ENCODE measurements at places on chromosomes 16 and 17.
A peak's percentile ranks its signal among the peaks of the same experiment; 100 is the strongest.

DNA sequence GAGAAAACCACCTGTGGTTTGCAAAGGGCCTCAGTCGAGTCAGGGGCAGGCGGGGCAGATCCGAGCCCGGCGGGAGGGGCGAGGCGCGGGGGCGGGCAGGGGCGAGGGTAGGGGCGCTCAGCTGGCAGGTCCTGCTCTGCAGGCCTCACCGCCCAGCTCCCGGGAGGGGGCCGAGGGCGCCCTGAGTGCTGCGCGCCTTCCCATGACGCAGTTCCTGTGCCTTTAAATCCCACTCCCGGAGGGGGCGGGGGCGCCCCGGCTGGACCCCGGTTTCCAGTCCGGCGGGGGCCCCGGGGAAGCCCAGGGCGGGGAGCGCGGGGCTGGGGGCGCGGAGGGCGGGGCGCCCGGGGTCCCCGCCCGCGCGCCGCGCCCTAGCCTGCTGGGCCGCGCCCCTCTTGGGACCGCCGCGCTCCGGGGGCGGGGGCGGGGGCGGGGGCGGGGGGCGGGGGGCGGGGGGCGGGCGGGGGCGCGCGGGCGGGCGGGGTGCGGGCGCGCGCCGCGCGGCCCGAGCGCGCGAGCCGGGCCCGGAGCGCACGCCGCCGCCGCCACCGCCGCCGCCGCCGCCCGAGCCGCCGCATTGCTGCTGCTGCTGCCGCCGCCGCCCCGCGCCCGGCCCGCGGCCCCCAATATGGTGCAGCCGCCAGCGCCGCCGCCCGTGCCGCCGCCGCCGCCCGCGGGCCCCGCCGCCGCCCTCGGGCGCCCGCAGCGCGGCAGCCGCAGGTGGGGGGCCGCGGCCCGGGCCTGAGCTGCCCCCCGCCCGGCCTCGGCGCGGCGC is at the start of gene JPH3:
Gene JPH3, plus strand, starts transcription at position 508 of the 775 bp plus-strand sequence. CDS start 639 bp downstream, outside the sequence.
- no peak for DNase-seq

DNA sequence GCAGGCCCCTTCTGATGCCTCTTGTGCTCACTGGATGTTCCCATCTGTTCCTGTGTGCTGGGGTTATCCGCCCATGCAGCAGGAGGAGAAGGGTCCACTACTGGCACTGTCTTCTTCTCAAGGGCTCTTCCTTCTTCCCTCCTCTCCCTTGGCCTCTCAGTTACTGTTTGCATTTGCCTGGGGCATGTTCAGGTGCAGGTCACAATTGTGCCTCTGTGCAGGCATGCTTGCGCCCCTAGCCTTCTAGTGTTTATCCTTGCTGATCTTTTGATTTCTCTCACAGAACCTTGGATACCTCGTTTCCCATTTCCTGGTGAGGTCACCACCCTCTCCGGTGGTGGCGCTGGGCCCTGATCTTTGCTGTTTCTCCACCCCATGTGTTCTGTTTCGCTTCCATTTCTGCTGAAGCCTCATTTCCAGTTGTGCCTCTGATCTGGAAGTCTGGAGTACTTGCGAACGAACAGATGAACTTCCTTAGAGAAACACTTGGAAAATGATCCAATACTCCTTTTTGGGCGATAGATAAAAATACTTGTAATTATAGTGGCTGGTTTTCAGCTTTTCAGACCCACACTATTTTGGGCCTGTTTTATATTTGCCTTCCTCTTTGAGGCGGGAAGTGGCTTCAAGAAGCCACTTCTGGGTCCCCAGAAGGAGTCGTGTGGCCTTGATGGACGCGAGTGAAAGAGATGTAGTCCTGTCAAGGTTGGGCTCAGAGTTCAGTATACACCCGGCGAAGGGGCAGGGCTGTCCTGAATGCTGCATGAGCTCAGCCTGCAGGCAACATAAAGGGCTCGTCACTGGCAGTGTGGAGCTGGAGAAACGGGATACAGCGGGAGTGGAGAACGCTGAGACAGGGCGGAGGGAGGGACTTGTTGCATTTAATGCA is 312.9 kb downstream of the SNX29 start:
- DNase-seq, result no peak

- DNase-seq, result no peak
Measured at GRCh38 chr17:42345396-42346073, 42.7 kb downstream of the STAT3 start.

DNA sequence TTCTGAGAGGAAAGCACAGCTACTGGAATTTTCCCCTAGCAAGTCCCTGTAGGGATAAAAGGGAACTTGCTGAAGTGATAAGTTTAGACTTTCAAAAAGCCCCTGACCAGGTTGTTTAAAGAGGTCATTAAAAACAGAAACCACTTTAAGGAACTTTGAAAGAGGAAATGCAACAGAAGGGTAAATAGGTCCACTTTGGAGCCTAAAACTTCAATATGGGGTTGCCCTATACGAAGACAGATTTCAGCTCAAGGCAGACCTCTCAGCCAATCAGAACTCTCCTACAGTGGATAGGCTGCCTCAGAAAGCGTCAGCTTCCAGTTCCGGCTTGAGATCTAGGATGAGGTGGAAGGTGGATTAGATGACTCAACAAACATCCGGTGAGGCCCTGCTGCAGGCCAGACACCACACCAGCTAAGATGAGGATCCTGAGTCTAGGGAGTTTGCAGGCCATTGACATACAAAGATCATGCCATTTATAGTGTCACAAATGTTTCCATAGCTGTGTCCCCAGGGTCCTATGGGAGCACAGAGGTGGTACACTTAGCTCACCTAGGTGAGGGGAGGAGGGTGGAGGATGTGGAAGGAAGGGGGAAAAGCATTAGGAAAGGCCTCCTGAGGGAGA is 7.9 kb upstream of the MFSD6L start:
- no peak for DNase-seq

DNA sequence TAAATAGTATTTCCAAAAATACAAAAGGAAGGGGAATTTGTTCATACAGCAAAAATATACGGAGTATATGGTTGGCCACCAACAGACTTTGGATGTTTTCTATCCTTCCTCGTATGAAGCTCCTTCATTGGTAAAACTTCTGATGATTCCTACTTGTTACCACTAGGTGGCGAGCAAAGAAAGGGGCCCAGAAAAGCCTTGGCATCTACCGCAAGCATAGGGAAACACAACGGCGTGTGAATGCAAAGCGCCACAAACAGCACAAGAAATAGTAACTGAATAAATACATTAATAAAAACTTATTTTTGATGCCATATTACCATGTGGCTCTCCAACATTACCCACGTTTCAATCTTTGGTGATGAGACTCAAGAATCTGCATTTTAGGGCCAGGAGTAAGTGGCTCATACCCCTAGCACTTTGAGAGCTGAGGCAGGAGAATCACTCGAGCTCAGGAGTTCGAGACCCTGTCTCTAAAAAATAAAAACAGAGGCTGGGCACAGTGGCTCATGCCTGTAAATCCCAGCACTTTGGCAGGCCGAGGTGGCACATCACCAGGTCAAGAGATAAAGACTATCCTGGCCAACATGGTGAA is 34.5 kb downstream of the YWHAE start:
- DNase-seq, result peak; percentile 65

DNA sequence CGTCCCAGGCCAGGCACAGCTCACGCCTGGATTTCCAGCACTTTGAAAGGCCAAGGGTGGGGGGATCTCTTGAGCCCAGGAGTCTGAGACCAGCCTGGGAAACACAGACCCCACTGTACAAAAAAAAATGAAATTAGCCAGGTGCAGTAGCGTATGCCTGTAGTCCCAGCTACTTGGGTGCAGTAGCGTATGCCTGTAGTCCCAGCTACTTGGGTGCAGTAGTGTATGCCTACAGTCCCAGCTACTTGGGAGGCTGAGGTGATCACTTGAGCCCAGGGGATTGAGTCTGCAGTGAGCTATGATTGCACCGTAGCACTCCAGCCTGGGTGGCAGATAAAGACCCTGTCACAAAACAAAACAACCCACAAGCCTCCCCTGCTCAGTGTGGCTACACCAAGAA is 27.0 kb upstream of the SLC25A19 start:
- DNase-seq, result no peak

- no peak for DNase-seq
Measured at GRCh38 chr17:56160422-56160821, 7.1 kb downstream of the ANKFN1 start.

DNA sequence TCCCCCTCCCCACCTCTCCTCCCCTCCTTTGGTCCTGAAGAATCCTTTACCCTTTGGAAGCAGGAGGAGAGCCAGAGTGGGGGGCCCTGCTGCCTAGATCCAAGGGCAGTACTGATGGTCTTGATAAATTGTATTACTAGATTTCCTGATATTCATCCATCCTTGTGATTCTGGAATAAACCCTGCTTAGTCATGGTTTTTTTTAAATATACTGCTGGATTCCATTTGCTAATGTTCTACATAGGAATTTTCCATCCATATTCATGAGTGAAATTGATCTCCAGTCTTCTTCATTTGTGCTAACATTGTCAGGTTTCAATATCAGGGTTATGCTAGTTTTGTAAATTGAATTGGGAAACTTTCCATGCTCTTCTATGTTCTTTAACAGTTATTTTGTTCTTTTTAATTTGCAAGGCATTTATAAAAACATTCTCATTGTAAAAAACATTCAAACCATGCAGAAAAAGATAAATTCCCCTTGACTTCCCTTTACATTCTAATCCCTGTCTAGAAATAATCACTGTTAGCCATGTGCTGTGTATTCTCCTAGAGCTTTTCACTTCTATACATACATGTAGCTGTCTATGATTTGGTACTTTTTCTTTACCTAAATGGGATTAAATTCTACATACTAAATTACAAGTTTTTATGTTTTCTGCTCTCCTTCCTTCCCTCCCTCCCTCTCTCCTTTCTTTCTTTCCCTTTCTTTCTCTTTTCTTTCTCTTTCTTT is 56.7 kb downstream of the CCDC42 start:
- DNase-seq, result no peak

DNA sequence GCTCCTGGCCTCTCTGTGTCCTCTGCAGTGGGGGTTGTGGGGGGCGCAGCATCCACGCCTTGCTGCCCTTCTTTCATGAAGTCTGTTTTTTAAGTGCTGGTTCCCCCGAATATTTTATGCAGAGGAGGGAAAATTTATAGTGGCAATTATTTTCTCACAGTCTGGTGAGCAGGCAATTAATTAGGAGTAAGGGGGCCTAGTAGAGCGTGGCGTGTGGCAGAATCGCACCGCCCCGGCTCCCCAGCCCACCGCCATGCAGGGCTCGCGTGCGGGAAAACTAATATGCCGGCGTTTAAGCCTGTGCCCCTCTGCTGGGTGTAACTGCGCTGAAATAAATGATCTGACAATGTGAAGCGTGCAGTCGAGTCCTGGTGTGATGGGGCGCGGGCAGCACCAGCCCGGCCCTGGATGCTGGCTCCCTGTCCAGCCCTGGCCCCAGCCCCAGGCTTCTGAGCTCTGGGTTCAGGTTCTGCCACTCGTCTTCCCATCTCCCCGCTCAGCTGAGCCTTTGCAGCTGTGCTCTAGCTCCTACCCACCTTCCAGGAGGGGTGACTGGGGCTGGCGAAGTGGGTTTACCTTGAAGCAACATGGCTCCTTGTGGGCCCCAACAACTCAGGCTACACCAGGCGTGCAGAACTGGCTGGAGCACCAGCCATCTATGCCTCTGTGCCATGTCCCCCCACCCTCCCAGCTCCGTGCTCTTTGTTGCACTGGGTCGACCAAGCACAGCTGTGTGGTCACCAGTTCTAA is 13.8 kb downstream of the ENGASE start:
- DNase-seq, result no peak

DNA sequence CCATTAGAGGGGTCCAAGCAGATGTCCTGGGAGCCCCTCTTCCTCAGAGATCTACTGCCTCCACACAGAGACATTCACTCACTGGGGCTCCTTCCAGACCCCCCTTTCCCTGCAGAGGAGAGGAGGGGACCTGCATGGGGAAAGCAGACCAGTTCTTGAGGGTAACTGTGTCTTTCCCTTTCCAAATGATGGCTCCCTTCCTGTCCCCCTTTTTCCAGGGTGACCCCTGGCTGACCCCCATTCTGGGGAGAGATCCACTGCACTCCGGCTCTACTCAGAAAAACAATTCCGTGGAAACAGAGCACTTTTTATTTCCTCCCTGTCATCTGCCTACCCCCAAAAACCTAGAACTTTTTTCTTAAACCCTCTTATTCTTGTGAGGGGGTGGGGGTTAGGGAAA is 6.4 kb downstream of the CACNA1G start:
- DNase-seq, result no peak

- DNase-seq, result peak; percentile 84
Measured at GRCh38 chr16:88569985-88570690, at the start of gene ZC3H18. ZC3H18 (plus strand) TSS chr16:88570403; CDS start chr16:88577124, 6,721 bp downstream.

DNA sequence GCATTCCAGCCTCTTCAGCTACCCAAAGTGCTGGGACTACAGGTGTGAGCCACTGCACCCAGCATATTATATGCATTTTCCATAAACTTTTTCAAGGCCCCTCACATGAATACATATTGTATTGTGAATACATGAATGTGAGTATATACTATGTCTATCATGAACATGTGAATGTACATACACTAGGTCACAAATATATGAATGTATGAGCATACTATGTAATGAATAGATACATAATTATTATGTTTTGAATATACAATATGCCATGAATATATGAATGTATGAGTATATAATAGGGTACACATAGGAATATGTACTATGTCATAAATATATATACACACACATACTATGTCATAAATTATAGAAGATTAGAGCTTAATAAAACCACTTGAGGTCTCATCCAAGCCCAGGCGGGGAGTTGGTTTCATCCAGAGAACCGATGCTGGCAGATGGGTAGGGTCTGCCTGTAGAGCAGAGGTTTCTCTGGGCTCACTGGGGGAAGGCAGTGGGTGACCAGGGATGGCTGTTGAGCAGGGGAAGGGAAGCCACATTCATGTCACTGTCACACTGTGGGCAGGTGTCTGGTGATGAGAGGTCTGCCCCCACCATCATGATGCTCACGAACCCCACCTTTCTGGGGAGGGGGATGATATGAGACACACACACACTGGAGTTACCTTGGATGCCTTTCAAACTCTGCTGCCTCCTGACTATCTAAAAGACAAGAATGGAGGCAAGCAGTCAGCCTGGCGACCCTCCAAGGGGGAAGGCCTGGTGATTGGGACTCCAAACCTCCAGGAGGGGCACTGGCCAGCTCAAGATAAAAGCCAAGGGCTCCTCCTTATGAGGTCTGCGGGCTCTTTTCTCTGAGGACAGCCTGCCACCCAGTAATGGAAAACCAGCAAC is 7.3 kb downstream of the C16orf95 start:
- no peak for DNase-seq

DNA sequence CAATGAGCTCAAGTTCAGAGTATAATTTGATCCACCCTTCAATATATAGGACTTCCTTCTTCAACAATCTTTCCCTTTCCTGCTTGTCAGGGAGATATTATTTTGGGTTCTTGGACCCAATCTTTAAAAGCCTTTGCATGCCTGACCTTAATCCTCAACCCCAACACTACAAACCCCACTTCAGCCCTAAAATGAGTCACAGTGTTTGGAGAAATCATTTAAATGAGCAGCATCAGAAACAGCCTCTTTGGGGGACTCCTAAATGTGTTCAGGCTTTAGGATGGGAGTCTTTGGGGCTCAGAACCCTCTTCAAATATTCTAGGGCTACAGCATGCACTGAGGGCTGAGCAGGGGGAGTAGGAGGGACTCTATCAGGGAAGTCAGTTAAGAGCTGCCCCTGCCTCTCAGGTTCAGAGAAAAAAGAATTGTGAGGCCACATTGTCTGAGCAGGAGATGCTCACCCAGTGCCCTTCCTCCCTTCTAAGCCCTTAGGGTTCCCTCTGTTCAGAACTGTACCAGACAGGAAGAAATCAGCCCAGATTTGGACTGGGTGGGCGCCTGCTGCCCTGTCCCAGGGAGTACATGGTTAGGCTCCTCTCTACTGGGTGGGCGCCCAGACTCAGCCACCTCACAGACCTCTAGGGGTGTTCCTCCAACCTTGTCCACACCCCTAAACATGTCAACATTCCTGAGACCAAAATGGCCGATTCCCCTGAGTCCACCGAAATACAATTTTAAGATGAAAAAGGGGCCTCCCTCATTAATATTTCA is 5.0 kb downstream of the NEUROD2 start:
- no peak for DNase-seq

- no peak for DNase-seq
Measured at GRCh38 chr17:13787636-13788035, 185.9 kb upstream of the HS3ST3A1 start.
